Right ventricle myocardium superior (tissue), 1 donor: ENCODE measurements at places on chromosomes 6 and 20.

GRCh38 chr20:25399037-25399430, 8.4 kb upstream of the ABHD12 start:
- DNase-seq: no peak

- DNase-seq: peak; percentile 83
Measured at GRCh38 chr20:36808317-36809257, 35.0 kb upstream of the DSN1 start.

DNA sequence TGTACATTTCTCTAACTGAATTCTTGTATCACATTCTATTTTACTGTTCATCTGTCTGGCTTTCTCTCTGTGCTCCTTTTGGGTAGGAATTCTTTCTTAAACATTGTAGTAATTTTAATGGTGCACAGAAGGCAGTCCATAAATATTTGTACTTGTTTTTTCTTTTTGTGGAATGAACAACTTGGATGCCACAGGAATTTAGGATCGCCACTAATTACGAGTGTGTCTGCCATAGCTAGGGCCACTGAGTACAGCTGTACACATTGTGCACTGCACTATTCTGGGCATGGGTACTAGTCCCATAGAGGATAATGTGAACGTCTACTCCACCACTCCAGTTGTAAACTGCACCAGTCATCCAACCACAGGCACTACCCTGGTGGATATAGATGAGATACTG, 39.3 kb upstream of the TMEM200A start:
- no peak for DNase-seq

DNA sequence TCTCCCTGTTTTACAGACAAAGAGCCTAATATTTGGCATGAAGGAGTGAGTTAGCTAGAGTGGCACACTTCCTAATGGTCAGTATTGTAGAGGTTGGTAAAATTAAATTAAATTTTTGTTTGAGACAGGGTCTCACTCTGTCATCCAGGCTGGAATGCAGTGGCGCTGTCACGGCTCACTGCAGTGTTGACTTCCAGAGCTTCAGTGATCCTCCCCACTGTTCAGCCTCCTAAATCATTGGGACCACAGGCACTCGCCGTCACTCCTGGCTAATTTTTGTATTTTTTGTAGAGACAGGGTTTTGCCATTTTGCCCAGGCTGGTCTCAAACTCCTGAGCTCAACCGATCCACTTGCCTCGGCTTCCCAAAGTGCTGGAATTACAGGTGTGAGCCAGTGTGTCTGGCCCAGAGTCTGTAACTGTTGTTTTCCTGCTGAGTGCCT, 70.9 kb downstream of the SCAND1 start:
- DNase-seq: no peak

DNA sequence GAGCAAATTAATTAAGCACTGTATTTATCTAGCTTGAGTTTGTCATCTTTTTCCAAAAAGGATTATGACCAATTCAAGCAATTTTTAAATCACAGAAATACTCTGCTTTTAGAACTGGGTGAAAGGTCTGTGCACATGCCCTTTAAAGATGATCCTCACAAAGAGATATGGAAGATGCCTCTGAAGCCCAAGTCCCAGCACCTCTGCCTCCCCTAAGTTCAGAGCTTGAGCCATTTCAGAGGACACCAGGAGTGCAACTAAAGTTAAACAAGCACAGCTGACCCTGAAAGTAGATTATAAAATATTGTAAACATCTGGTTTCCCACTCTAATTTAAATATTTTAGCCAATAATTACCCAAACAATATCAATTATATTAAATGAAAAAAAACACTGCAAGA, 139.5 kb upstream of the BEND6 start:
- DNase-seq: no peak

DNA sequence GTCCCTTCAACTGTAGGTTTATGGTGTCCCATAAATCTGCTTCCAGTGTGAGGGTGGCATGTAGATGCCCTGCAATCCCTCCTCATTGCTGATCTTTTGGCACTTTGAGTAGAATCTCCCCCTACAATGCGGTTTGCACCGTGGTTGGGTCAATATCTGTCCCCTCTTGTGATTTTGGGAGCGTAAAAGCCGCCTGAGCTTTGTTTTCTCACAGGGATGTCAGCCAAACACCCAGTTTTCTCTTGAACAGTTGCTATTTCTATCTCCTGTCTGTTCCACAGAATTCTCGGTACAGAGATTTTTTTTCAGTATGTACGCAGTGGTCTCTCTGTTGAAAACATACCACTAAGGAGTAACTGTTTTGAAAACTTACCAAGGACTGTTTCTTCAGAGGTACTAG, 21.8 kb downstream of the CDS2 start:
- no peak for DNase-seq

- DNase-seq: no peak
Measured at GRCh38 chr20:8903655-8904605, 165.0 kb upstream of the PLCB4 start.
